ENCODE measurements at places on chromosomes 16 and 17.

- DNase-seq, result no peak
Measured at GRCh38 chr17:31907342-31907962, 5.9 kb upstream of the UTP6 start.

GRCh38 chr17:9072696-9073339 lies 51.5 kb downstream of the NTN1 start:
- no peak for DNase-seq

DNA sequence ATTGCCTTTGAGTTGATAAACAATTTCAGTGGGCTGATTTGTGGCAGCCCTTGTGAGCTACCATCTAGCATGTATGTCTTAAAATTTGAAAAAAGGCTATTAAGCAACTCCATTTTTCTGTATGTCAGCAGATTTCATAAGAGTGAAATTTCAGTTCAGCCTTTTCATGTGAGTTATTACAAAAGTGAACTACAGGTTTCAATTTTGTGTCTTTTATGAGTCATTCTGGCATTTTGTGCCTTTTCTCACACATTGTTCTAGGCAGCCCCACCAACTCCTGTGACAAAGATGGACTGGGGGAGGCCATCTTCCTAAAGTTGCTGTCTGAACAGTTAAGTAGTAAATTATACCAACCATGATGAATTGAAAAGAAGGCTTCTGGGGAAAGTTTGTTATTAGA lies 52.1 kb downstream of the USP10 start:
- DNase-seq, result no peak

GRCh38 chr16:67783353-67783725 lies 23.0 kb downstream of the RANBP10 start:
- no peak for DNase-seq

- no peak for DNase-seq
Measured at GRCh38 chr17:59010026-59010425, 96.7 kb downstream of the TRIM37 start.

- DNase-seq, result no peak
Measured at GRCh38 chr17:4449736-4450135, 16.0 kb downstream of the SPNS3 start.

- no peak for DNase-seq
Measured at GRCh38 chr16:3541527-3542155, 35.6 kb downstream of the NLRC3 start.

- no peak for DNase-seq
Measured at GRCh38 chr16:64162613-64163375, 959.1 kb downstream of the CDH11 start.

DNA sequence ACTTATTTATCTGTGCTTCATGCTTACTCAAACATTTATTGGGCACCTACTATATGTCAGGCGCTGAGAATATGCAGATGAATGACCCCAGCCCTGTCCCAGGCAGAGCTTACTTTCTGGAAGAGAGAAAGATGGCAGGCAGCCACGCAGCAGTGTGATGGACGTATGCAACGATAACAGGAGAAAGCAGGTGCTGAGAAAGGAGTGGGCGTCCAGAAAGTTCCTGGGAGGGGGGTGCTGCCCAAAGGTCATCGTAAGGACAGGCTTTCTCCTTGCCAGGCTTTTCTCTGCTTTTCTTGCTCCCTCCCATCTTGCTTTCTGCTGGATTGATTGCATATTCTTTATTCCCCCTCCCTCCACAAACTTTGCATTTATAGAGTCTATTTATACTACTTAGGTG lies 124.5 kb downstream of the GAS7 start:
- no peak for DNase-seq

- no peak for DNase-seq
Measured at GRCh38 chr16:27287887-27288286, 19.3 kb upstream of the NSMCE1 start.

DNA sequence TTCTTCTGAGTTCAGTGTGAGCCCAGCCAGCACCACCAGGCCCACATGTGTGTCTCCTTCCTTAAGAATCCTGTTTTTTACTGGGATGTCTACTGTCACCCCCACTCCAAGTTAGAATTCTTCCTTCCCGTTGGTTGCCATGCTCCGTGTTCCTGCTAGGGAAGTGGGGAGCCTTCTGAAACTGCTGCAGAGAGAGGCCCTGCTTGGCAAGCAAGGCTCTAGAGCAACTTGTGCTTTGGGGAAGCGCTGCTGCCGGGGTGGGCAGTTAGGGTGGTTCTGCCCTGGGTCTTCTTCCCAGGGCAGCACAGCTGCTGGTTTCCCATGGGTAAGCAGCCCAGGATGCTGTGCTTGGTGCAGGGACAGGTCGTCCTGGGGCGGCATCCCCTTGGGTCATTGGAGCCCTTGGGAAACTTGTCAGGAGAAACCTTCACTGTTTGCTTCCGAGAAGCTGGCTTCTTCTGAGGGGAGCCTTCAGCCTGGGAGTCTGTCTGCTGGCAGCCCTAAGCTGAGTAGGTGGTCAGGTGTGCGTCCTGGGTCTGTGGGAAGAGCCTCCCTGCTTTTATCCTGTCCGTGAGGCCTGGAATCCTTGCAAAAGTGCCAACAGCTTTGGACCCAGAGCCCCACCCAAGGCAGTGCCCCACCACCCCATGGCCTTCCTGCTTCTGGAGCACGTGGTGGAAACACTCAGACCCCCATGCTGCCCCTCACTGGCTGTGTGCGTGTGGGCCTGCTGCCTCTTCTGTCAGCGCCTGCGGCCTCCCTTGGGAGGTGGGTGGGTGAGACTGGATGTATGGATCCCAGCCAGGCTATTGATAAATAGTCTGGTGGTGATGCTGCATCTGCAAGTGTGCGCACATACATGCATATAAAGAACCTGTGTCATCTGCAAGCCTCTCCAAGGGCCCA lies 71.8 kb downstream of the PLD6 start:
- DNase-seq, result no peak

GRCh38 chr17:48544349-48545021 lies 424 bp downstream of the HOXB2 start:
- peak; percentile 80 for DNase-seq

DNA sequence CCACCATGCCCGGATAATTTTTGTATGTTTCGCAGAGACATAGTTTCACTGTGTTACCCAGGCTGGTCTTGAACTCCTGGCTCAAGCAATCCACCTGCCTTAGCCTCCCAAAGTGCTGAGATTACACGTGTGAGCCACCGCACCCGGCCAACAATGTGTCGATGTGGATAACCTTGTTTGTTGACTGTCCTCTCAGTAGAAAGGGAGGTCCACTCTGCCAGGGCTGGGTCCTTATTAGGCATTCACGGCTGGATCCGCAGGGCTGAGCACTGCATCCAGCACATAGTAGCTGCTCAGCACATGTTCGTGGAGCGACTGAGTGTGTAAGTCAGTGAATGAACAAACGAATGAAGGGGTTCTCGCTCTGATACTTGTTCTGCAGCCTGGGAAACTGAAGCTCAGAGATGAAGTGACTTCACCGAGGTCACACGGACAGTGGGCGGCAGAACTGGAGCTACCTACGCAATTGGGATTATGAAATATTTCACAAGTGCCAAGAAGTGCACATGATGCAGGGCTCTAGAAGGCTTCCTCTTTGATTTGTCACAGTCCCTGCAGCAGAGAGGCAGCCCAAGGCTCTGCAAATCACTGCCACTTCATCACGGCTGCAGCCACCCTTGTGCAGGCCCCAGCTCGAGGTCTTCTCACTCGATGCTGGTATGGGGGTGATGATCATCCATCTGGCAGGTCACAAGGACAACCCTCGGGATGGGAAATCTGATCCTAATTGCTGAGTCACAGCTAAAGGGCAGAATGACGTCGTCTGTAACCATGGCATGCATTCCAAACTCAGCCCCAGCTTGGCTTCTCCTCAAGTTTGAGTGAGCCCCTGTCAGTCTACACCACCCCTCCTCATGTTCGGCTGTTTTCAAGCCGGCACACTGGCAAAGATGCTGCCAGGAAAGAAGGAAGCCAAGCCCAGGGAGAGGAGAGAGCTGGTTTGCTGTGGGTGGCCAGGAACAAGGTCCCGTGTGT lies 28.0 kb upstream of the SNN start:
- DNase-seq, result peak; percentile 48

GRCh38 chr17:1197379-1197778 lies 17.6 kb upstream of the ABR start:
- no peak for DNase-seq

- no peak for DNase-seq
Measured at GRCh38 chr17:2453325-2453724, 52.5 kb upstream of the MNT start.

- DNase-seq, result no peak
Measured at GRCh38 chr16:83705856-83706255, 101.9 kb upstream of the HSBP1 start.

GRCh38 chr16:64808474-64808873 lies 313.4 kb downstream of the CDH11 start:
- DNase-seq, result no peak

GRCh38 chr16:2831203-2831602 lies 1.1 kb downstream of the ZG16B start:
- DNase-seq, result no peak

GRCh38 chr16:77873066-77873465 lies 84.7 kb downstream of the VAT1L start:
- DNase-seq, result no peak

DNA sequence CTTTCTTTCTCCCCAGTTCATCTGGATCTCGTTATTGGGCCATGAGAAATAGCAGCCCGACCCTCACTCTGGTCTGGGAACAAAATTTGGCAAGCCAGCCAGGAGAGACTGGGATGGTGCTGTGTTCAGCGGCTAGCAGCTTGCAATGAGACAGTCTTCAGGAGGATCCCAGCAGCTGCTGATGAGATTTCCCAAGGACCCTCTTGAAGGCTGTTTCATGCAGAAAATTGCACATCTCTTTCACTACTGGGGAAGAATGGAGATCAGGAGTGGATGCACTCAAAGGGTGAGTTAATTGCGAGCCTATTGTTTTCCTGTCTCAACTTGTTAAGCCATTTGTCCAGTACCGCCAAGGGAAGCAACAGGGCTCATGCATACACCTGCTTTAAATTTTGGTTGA lies 5.5 kb upstream of the COIL start:
- DNase-seq, result no peak

DNA sequence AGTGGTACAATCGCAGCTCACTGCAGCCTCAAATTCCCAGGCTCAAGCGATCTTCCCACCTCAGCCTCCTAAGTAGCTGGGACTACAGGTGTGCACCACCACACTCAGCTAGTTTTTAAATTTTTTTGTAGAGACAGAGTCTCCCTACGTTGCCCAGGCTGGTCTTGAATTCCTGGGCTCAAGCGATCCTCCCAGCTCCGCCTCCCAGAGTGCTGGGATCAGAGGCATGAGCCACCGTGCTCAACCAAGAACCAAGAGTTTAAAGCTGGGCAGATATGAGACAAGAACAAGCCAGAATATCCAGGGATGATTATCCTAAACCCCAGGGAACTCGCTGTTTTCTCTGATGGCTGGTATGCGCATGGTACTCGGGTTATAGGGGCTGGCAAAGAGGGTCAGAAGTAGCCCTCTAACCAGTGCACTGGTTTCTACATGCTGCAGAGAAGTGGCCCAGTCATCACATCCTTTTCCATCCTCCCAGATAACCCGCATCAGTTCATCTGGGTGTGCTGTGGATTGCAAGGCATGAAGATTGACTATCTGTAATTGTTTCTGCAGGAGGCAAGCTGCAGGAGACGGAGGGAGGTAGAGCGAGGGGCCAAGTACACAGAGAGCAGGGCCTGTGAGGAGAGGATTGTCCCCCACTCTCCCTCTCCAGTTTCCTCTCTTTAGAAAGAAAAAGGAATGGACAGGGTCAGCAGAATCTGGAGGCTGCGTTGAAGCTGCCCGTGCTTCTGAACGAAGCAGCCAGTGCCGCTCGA lies 33.6 kb upstream of the TOB1 start:
- DNase-seq, result no peak

- peak; percentile 45 for DNase-seq
Measured at GRCh38 chr17:74610108-74610507, 13.4 kb downstream of the CD300E start.

DNA sequence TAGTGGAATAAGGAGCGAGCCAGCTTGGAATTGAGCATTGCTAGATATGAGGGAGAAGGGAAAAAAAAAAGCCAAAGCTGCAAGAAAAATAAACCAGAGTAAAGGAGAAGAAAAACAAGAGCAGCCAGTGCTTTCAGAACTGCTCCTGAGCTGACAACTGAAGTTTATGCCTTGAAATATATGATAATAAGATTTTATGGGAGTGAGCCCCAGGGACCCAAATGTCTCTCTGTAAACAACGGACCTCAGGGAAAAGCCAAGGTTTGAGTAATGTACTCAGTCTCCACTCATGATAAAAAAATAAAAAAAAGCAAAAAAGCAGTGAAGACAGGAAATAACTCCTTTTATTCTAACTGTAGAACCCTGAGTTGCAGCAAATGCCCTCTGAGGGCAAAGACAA lies 132.6 kb downstream of the SNX11 start:
- DNase-seq, result no peak
